ENCODE measurements at places on chromosomes 11 and 22. TPM values are rescaled to one million over a fixed set of nuclear protein-coding genes. Genes with fewer than 3 reads are reported as not detected.

DNA sequence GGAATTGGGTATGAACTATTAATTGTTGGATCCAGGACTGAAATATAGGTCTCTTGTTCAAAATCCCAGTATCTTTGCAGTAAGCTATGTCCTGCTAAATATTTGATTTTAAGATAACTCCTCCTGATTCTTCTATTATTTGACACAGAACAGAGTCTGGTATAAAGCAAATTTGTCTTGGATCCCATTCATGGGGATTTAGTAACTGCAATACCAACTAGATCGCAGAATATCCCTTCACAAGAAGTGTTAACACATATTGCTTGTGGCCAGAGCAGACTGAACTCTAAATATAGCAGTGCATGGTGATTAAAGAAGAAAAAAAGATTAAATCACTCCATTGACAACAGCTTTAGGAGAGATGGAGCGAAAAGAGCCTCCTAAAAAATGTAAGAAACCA, 68.2 kb upstream of the ARHGAP42 start:
- no peak for DNase-seq
- H3K4me1 ChIP-seq: no peaks in the 10 kb centered on the region
- H3K27ac ChIP-seq: no peak overlapping the region
- no peaks in the 10 kb centered on the region for H3K27me3 ChIP-seq

DNA sequence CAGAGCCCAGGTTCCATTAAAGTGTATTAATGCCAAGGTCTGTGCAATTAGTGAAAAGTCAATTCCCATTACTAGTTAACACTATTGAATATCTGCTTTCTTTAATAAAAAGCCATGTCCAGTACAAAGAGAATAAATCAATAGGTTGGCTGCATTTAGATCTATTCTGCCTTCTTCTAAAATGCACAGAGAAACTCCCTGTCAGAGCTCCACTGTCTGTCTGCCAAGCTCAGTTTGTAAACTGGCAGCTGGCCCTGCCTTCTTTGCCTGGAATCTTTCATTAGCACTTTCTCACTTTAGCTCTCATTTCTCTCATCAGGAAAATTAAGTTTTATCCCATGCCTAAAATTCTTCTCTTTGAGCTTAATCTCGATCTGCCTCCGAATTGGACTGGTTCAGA, 35.6 kb downstream of the ARL14EP start:
- H3K4me1 ChIP-seq: no peaks in the 10 kb centered on the region
- DNase-seq: no peak
- no peak overlapping the region for H3K27ac ChIP-seq
- H3K4me3 ChIP-seq: no peak overlapping the region
- H3K36me3 ChIP-seq: no peaks in the 10 kb centered on the region
- no peaks in the 10 kb centered on the region for H3K27me3 ChIP-seq

GRCh38 chr11:114277637-114278341, 18.4 kb upstream of the NNMT start:
- no peaks in the 10 kb centered on the region for H3K36me3 ChIP-seq
- H3K27ac ChIP-seq: no peak overlapping the region
- no peaks in the 10 kb centered on the region for H3K4me1 ChIP-seq
- DNase-seq: no peak
- no peaks in the 10 kb centered on the region for H3K27me3 ChIP-seq
- no peak overlapping the region for H3K4me3 ChIP-seq

DNA sequence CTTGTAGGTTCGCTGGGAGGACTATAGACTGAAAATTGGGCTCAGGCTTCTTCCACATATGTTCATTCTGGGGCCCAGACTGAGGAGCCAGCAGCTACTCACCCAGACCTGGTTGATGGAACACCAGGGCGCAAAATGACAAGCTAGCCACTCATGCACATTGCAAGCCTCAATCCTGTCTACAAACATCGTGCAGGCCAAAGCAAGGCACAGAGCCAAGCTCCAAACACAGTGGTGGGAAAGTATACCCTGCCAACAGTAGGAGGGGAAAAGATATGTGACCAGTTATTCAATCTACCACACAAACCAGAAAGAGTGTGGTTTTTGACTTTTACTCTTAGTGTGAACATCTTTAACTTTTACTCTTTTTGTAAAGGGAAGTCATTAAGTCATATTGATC, 660.5 kb downstream of the NTM start:
- H3K27me3 ChIP-seq: no peaks in the 10 kb centered on the region
- H3K36me3 ChIP-seq: no peaks in the 10 kb centered on the region
- no peak overlapping the region for H3K4me3 ChIP-seq

DNAJB13 gene
- not detected for total RNA-seq
